ENCODE measurements at places on chromosomes 3 and 15. TPM values are rescaled to one million over a fixed set of nuclear protein-coding genes. Genes with fewer than 3 reads are reported as not detected.

DNA sequence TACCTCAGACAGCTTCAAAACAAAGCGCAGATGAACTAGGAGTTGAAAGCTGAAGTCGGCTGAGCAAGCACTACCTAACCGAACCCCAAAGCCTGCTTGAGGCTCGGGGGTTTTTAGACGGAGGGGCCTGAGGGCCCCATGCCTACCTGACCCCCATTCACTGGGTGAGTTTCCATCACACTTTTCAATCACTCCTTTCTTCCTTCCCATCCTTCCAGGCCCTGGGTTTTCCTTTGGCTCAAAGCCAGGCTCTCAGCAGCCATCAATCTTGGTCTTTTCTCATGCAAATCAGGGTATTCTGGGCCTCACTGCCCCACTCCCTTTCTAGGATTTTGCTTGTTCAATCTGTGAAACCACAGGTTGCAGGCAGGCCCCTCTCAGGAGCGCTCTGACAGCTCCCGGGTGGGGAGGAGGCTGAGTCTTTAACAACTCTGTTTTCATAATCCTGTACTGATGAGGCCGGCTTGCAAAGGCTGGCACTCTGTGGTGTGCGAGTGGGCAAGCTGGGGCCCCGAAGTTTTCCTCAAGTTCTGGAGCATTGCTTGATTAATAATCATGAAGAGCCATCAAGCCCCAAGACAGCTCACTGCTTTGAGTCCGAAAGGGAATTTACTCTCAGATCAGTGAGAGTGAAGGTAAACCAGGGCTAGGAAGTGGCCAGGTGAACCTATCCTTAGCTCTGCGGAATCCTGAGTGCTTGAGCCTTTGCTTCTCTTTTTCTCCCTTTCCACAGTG is 97.6 kb downstream of the FRMD4B start:
- DNase-seq = no peak

DNA sequence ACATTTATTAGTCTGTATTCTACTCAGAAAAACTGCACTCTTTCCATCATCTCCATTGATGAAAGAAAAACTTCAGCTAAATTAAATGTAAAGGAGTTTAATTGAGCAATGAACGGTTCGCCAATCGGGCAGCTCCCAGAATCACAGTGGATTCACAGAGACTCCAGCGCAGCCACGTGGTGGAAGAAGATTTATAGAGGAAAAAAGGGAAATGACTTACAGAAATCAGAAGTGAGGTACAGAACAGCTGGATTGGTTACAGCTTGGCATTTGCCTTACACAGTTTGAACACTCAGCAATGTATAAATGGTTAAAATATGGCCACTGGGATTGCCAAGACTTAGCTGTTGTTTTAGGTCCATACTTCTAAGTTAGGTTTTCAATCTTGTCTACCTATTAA is 2.8 kb upstream of the SUCLG2 start:
- no peak for DNase-seq

GRCh38 chr3:99647081-99647480 is 8.7 kb downstream of the COL8A1 start:
- DNase-seq = no peak

GRCh38 chr15:67832897-67833709 is 6.7 kb downstream of the RNU6-1 start:
- no peak for DNase-seq

DNA sequence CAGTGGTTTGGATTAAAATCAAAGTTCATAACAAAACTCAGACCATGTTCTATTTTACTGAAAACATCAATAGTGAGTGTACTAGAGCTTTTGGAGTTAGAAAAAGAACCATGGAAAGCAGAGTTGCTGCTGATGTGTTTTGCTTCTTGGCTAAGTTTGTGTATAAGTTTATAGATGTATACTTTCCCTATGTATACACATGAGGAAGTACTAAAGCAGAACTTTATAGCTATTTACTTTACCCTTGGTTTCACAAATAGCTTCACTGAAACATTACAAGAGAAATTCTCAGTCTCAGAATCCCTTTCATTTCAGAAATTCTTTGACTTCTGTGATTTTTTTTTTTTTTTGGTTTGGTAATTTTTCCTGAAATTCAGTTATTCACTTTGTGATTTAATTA is 229.0 kb downstream of the PTPRG start:
- DNase-seq = no peak

The CKMT1A gene
- total RNA-seq = 7.1 TPM

The ROPN1 gene
- total RNA-seq = 0.69 TPM

The SRGAP3 gene
- total RNA-seq = 21.4 TPM

The PLD1 gene
- 51.5 TPM for total RNA-seq
